Cardiac muscle cell (in vitro differentiated cells and primary cell): ENCODE measurements at places on chromosomes 12 and 14. TPM values are rescaled to one million over a fixed set of nuclear protein-coding genes. Genes with fewer than 3 reads are reported as not detected.

DNA sequence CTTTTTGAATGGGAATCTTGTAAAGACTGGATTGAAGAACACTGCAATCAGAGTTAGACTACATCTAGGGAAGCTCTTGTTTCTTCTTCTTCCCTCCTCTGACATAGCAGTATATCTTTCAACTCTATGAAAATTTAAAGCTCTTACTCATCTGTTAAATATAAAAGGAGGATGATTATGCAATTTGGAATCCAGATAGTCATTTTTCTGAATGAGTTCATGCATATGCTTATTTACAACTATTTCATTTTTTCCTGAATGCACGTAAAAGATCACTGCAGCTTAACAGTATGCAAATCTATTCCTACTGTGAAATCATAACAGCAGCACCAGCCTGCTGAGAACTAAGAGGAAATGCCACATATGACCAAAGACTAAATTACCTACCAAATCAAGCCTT, 133.5 kb upstream of the TMCC3 start:
- H3K4me3 ChIP-seq: no peak overlapping the region
- H3K27ac ChIP-seq: no peak overlapping the region
- no peak for DNase-seq
- H3K4me1 ChIP-seq: no peaks in the 10 kb centered on the region
- H3K36me3 ChIP-seq: no peaks in the 10 kb centered on the region

DNA sequence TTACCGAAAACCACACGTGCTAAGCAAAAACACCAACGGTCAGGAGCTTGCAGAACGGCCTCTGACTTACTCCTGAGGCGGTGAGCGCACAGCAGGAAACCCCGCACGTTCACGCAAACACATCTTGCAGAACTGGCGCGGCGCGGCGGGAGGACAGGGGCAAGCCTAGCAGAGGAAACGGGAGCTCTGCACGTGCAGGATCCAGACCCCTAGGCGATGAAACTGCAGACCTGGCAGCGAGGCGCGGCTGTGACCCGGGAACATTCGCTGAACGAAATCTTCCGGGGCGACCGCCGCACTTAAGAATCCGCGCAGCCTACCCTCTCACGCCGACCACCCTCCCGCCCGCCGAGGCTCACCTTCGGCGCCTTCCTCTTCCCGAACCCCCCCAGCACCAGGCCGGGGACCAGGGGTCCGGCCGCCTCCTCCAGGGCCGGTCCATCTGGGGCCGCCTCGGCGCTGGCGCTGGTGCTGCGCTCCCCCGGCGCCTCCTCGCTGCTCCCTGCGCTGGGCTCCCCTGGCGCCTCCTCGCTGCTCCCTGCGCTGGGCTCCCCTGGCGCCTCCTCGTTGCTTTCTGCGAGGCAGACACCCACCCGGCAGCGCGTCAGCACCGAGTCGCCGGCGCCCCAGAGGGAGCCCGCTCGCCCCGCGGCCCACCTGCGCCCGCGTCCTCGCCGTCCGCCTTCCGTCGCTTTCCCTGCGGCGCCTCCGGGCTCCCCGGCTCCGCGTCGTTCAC, 615 bp downstream of the DDX51 start:
- peak; percentile 60 for DNase-seq
- no peaks in the 10 kb centered on the region for H3K27me3 ChIP-seq
- H3K4me3 ChIP-seq: peak overlapping the region; percentile 98
- H3K27ac ChIP-seq: no peak overlapping the region
- H3K4me1 ChIP-seq: peaks cover 10% of the 10 kb centered on the region

DNA sequence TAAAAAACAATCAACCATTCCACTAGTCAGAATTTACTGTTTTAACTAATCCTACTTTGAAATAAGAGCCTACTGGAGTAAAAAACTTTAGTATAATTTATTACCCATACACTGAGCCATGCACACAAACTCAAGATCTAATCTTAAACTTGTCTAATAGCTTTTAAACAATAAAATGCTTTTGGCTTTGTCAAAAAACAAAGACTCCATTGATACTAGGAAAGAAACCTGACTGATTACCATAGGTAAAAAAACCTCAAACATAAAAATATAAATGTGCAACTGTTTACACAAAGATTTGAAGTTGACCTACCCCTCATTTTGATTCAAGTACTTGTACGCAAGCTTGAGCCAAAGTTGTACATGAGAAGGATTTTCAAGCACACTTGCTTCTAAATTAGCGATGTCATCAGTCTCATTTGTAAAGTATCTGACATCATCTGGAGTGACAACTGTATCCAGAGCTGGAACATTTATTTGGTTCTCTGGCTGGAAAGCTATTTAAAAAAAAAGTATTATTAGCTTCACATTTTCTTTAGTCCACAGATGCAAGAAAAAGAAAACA, 36.1 kb downstream of the ZFC3H1 start:
- H3K27ac ChIP-seq: no peak overlapping the region
- H3K27me3 ChIP-seq: no peaks in the 10 kb centered on the region
- H3K36me3 ChIP-seq: peaks cover 94% of the 10 kb centered on the region
- no peak for DNase-seq
- H3K4me1 ChIP-seq: no peaks in the 10 kb centered on the region
- H3K4me3 ChIP-seq: no peak overlapping the region

The CAPZA3 gene
- total RNA-seq: not detected in 2 replicates

The SMIM41 gene
- total RNA-seq: not detected in 2 replicates

The TAS2R10 gene
- 1.2 and 1.9 TPM in 2 replicates for total RNA-seq

- peaks cover 6% of the 10 kb centered on the region for H3K4me1 ChIP-seq
- no peak for DNase-seq
- H3K36me3 ChIP-seq: no peaks in the 10 kb centered on the region
- no peak overlapping the region for H3K27ac ChIP-seq
- no peak overlapping the region for H3K4me3 ChIP-seq
- no peaks in the 10 kb centered on the region for H3K27me3 ChIP-seq
These were observed 107.1 kb upstream of the BCAT1 start for GRCh38 chr12:25056011-25056410.

The FIGNL2 gene
- 10.5 and 14.1 TPM in 2 replicates for total RNA-seq

DNA sequence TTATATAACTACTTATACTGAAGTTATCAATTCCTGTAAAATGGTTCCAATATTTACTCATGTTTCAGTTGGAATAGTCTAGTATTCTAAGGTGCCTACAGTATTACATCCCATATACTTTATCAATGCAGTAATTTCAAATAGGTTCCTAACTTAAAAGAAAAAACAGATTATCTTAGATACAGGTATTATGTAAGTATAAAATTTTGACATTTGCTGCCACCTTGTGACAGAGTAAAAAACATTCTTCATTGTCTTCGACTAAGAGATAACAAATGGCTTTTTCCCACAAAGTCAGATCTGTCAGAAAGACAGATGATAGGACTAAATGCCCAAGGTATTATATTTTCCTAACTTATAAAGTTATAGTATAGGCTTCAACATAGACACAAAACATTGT, 78.7 kb downstream of the TXNDC16 start:
- no peak for DNase-seq
- no peak overlapping the region for H3K27ac ChIP-seq
- H3K4me3 ChIP-seq: no peak overlapping the region
- no peaks in the 10 kb centered on the region for H3K27me3 ChIP-seq

- H3K36me3 ChIP-seq: no peaks in the 10 kb centered on the region
- H3K4me1 ChIP-seq: no peaks in the 10 kb centered on the region
- DNase-seq: peak; percentile 52
- peaks cover 100% of the 10 kb centered on the region for H3K27me3 ChIP-seq
- H3K4me3 ChIP-seq: peak within 1 kb of the TSS; percentile 32
These were observed at the start of gene FZD10 for GRCh38 chr12:130162267-130162666. FZD10 (plus strand) TSS chr12:130162464; CDS start chr12:130162943, 479 bp downstream.

The TTC9 gene
- total RNA-seq: 1.3 and 2.0 TPM in 2 replicates

DNA sequence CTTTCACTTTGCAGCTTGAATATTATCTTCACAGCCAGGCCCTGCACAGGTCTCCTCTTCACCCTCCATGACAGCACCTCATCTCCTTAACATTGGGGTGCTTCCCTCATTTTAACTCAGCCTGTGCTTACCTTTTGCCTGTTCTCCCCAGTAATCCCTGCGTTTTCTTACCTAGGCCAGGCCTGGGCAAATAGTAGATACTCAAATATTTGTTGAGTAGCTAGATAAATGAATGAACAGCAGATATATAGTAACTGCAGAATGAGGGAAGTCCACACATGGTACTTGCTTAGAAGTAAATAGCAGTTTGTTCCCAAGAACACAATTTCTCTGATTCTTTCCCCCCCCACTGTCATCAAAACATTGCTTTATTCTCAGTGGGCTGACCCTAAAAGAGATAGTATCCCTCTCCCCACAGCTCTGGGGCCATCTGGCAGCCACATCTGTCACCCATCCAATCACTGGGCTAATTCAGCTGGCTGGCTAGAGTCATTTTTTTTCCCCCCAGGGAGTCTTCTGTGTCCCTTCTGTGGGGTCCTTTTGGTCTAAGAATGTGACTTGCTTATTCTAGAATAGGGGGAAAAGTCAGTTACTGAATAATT, 43.2 kb downstream of the APPL2 start:
- no peaks in the 10 kb centered on the region for H3K4me1 ChIP-seq
- H3K36me3 ChIP-seq: peaks cover 36% of the 10 kb centered on the region
- H3K4me3 ChIP-seq: no peak overlapping the region
- no peak for DNase-seq
- no peak overlapping the region for H3K27ac ChIP-seq

DNA sequence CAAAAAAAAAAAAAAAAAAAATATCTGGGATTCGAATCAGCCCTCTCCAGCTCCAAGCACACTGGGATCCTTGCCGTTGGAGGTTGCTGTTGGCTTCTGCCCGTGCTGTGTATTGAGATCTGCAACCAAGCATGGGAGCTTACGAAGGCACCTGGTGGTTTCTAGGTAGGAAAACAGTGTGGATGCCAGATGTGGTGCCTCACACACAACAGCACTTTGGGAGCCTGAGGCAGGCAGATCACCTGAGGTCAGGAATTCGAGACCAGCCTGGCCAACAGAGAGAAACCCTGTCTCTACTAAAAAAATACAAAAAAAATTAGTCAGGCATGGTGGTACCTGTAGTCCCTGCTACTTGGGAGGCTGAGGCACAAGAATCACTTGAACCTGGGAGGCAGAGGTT, 47.4 kb downstream of the ATF7 start:
- no peaks in the 10 kb centered on the region for H3K27me3 ChIP-seq
- H3K4me1 ChIP-seq: no peaks in the 10 kb centered on the region
- H3K36me3 ChIP-seq: no peaks in the 10 kb centered on the region
- no peak overlapping the region for H3K27ac ChIP-seq
- H3K4me3 ChIP-seq: no peak overlapping the region
- no peak for DNase-seq

The PLBD1 gene
- 3.7 and 10.0 TPM in 2 replicates for total RNA-seq

DNA sequence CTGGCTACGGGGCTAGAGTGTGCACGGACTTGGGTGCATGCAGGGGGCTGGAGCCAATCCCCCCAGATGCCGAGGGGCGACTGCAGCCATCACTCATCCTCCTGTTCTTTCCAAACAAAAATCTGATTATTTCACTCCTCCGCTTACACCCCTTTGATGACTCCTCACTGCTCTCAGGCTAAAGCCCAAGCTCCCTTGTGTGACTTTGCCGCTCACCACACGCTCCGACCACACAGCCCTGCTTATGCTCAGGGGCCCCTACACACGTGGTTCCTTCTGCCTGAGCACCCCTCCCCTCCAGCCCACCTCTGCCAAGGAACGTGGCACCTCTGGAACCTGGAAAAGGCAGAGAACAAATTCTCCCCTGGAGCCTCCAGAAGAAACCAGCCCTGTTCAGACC, 13.7 kb downstream of the CHFR start:
- H3K36me3 ChIP-seq: peaks cover 18% of the 10 kb centered on the region
- H3K27me3 ChIP-seq: no peaks in the 10 kb centered on the region
- DNase-seq: no peak
- no peaks in the 10 kb centered on the region for H3K4me1 ChIP-seq

DNA sequence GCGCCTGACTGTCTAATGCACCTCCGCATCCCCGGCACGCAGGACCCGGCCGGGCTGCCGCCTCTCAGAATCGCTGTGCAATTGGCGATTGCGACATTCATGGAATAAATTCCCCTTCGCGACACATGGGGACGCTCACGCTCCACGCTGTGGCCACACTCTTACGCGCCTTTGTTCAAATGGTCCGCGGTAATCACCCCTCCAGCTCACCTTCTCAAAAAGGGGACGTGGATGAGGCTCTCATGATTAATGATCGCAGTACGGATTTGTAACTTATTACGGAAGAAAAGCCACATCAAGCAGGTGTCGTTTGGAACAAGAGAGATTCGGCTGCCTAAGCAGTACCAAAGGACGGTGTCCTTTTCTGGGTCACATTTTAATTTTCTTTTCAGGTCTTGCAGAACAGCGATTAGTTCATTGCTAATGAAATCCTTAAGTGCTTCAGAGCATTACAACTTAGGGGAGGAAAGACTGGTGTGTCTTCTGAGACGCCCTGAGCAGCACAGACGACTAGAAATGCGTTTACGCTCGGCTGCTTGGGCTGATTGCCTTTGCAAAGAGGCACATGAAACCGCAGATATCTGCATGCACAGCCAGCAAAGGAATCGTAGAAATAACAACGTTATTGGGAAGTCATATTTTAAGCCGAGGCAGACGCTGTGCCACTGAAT, 37.3 kb upstream of the ADGRD1 start:
- H3K27me3 ChIP-seq: no peaks in the 10 kb centered on the region
- H3K4me1 ChIP-seq: no peaks in the 10 kb centered on the region
- H3K36me3 ChIP-seq: no peaks in the 10 kb centered on the region
- peak; percentile 71 for DNase-seq

- H3K4me3 ChIP-seq: no peak overlapping the region
- no peak for DNase-seq
- H3K27ac ChIP-seq: no peak overlapping the region
- H3K36me3 ChIP-seq: no peaks in the 10 kb centered on the region
- peaks cover 9% of the 10 kb centered on the region for H3K4me1 ChIP-seq
These were observed 144.6 kb upstream of the MYL2 start for GRCh38 chr12:111064982-111065381.

GRCh38 chr12:121996945-121997612, 24.6 kb upstream of the BCL7A start:
- H3K27me3 ChIP-seq: no peaks in the 10 kb centered on the region
- DNase-seq: no peak
- H3K36me3 ChIP-seq: no peaks in the 10 kb centered on the region
- H3K27ac ChIP-seq: peak overlapping the region; percentile 83

GRCh38 chr12:115297445-115297844, 613.5 kb upstream of the TBX3 start:
- peaks cover 10% of the 10 kb centered on the region for H3K4me1 ChIP-seq
- no peak for DNase-seq
- H3K27me3 ChIP-seq: no peaks in the 10 kb centered on the region
- H3K36me3 ChIP-seq: no peaks in the 10 kb centered on the region
- H3K27ac ChIP-seq: no peak overlapping the region

DNA sequence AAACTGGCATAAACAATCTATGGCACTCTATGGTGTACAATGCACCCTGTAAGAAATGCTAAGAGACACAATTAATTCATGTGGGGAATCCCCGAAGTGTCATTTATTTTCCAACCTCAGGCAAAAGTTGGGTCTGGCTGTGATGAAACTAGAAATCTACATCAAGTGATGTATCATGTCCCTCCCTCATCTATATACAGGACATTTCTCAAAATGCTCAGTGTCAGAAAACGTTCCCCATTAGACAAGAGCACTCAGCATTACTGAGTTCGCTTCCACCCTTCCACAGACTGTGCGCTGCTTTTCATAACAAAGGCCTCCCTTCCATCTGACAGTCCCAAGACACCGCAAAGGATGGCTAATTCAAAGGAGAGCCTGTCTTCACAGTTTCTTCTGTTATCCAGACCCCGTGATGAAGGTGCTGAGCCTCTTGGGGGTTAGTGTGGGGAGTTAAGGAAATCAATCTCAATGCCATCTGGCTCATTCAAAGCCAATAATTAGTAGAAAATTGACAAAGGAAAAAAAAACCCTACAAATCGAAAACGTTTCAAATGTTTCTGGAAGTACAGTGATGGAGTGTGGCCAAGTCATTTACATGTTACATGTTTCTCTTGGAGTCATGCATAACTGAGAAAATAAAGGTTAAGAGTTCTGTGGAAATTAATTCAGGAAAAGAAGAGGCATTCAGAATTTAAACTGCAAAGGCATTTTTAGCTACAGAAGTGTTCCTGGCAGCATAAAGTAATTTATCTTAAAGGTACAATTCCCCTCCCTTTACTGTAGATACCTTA, 7.5 kb downstream of the CCDC88C start:
- H3K4me1 ChIP-seq: no peaks in the 10 kb centered on the region
- H3K4me3 ChIP-seq: no peak overlapping the region
- no peak for DNase-seq
- no peak overlapping the region for H3K27ac ChIP-seq
